Islet precursor cell (in vitro differentiated cells): ENCODE measurements at places on chromosomes 12 and 14.
A peak's percentile ranks its signal among the peaks of the same experiment; 100 is the strongest.

DNA sequence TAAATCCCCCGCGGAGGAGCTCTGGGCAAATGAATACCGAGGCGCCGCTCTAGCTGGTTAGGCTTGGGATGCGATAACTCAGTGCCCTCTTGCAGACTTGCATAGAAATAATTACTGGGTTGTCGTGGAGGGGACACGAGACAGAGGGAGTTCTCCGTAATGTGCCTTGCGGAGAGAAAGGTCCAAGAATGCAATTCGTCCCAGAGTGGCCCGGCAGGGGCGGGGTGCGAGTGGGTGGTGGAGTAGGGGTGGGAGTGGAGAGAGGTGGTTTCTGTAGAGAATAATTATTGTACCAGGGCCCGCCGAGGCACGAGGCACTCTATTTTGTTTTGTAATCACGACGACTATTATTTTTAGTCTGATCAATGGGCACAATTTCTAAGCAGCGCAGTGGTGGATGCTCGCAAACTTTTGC lies 2.5 kb upstream of the TBX5 start:
- no peak for DNase-seq

GRCh38 chr14:49934646-49935045 lies 41.8 kb downstream of the ARF6 start:
- DNase-seq = no peak

- DNase-seq = no peak
These were observed 31.1 kb downstream of the NRDE2 start for GRCh38 chr14:90300611-90301047.

GRCh38 chr14:24150993-24151392 lies 3.7 kb downstream of the RNF31 start:
- DNase-seq = no peak

DNA sequence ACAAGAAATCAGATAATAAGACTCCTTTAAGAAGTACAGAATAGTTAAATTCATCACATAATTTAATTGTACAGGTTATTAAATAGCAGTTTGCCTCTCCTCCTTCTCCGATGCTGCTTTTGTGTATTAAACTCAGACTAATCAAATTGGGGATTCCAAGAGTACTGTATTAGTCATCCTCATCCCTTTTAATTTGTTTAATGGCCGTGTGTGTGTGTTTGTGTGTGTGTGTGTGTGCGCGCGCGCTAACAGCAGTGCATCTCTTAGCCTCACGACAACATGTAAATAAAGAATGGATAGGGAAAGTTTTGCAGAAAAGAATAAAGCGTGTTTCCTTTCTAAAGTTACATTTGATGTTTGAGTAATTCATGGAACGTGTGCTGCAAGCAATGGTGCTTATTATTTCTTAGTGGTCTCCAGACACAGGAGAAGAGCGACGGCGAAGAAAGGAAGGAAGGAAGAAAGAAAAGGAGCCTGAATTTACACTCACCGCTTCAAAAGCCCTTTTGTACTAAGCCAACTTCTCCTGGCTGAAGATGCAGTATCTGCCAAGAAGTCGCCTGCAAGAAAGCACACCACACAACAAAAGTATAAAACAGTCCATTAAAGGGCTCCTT lies 220.3 kb downstream of the ASCL1 start:
- DNase-seq = no peak

GRCh38 chr14:92626041-92626440 lies 112.5 kb downstream of the RIN3 start:
- no peak for DNase-seq

- peak; percentile 82 for DNase-seq
These were observed 69.4 kb downstream of the CD163L1 start for GRCh38 chr12:7374423-7375144.

DNA sequence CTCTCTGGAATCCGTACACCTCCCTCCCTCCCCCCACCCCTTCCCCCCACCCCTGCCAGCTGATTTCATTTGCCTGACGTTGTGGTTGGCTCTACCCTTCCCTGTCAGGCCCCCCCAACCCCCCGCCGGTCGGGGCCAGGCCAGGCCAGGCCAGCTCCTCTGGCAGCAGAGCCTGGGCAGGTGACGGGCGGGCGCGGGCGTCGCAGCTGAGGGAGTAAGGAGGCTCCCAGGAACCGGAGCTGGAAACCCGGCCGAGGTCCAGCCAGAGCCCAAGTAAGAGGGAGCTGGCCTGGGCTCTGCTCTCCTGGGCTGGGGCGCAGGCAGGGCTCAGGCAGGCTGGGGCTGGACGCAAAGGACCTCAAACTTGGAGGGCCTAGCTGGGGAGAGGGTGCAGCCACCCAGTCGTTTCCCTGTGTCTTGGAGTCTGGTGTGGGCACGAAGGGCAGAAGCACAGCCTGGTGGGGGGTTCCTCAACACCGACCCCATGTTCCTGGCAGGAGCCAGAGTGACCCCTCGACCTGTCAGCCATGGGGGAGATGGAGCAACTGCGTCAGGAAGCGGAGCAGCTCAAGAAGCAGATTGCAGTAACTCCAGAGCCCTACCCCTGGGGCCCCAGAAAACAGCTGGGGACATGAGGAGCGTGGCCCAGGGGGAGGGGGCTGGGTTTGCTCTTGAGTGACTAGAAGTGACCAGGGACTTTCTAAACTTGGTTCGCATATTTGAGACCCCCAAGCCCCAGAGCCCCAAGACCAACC lies at the start of gene GNB3:
Gene GNB3, plus strand, starts transcription at position 165 of the 755 bp plus-strand sequence. Its CDS starts 363 bp downstream, at position 528.
- no peak for DNase-seq

GRCh38 chr12:131848753-131849152 lies 20.6 kb downstream of the MMP17 start:
- no peak for DNase-seq
